ENCODE measurements at places on chromosomes 3 and 15.

- no peak for DNase-seq
These were observed 57.2 kb downstream of the OXNAD1 start for GRCh38 chr3:16322189-16322588.

DNA sequence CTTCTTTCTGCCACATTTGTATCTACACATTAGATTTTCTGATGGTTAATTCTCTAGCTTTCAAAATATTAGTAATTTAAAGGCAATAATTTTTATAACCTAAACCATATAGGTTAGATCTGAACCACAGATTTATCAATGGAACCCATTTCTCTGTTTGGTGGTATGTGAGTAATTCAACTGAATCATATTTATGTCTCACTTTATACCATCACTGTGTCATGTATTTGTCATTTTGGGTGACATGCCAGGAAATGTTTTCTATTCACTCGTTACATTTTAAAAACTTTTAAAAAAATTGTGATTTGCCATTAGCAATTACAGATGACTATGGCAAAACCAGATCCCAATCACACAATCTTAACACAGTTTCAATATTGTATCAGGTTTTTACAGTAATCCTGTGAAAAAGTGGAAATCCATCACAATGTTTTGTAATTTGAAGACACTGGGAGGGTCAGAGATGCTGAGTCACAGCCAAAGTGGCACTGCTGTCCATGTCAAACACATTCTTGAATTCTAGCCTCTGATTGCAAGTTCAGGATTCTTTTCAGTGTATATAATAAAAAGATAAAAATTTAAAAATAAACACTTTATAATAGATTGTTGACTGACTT lies 356.0 kb upstream of the RBMS3 start:
- no peak for DNase-seq

GRCh38 chr3:175670557-175670956 lies 811.4 kb downstream of the NAALADL2 start:
- DNase-seq: no peak

GRCh38 chr3:117036259-117036799 lies 326.8 kb downstream of the TUSC7 start:
- no peak for DNase-seq

GRCh38 chr3:17322106-17322793 lies 420.2 kb downstream of the TBC1D5 start:
- DNase-seq: no peak

Data from T-helper 22 cell (primary cell).